ENCODE measurements at places on chromosomes 6 and 20.

GRCh38 chr20:61487346-61487996 lies 235.4 kb downstream of the CDH4 start:
- DNase-seq, result no peak

GRCh38 chr6:6331393-6331792 lies 10.9 kb upstream of the F13A1 start:
- no peak for DNase-seq

- no peak for DNase-seq
Observed at GRCh38 chr6:27092316-27092692, 155.2 kb upstream of the PRSS16 start.

- DNase-seq, result no peak
Observed at GRCh38 chr6:106145144-106145543, 59.0 kb downstream of the PRDM1 start.

GRCh38 chr6:42571611-42572342 lies 7.9 kb downstream of the UBR2 start:
- DNase-seq, result no peak

DNA sequence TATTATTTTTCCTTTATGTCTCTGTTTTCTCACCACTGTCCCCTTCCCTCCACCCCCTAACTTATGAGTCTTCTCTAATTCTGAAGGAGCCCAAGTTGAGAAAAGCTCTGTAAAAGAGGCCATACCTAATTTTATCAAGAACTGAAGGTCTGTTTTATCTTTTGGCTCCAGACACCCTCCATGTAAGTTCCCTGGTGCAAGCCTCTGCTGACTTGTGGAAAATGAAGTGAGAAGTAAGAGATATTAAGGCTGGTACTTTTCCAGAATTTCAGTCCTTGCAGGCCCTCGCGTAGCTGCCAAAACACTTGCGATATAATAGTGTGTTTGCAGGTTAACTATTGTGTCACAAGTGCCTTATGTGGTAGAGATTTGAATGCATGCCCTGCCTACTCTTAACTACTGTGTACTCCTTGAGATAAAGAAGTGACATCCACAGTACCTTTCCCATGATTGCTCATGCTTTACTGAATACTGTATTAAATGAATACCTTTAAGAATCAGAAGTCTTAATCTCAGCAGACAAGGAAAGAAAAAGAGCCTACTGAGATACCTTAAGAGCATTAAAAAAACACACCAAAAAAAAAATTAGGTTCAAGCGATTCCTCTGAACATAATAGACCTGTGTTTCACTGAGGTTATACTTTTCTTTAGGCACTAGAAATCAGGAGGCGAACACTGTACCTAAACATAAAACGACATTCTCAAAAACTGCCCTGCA lies 143.6 kb upstream of the ZNF184 start:
- no peak for DNase-seq
